ENCODE measurements at places on chromosomes 2 and 18.
A peak's percentile ranks its signal among the peaks of the same experiment; 100 is the strongest.

DNA sequence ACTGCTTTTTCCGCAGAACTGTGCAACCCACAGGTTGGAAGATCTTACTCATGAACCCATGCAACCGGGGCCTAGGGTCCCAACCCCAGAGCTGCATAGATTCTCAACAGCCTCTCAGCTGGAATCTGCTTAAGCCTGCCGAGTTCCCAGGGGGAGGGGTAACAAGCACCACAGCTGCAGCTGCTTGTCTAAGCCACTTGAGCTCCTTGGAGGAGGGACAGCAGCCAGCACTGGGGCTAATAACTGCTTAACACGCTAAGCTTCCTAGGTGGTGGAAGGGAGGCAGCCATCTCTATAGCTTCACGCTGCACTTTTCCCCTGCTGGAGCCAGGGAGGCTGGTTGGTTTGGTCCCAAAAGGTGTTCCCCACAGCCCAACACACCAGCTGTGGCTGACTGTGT is 311.6 kb downstream of the DSC3 start:
- DNase-seq, result no peak

GRCh38 chr2:24659862-24660261 is 133.3 kb downstream of the PTRHD1 start:
- no peak for DNase-seq

DNA sequence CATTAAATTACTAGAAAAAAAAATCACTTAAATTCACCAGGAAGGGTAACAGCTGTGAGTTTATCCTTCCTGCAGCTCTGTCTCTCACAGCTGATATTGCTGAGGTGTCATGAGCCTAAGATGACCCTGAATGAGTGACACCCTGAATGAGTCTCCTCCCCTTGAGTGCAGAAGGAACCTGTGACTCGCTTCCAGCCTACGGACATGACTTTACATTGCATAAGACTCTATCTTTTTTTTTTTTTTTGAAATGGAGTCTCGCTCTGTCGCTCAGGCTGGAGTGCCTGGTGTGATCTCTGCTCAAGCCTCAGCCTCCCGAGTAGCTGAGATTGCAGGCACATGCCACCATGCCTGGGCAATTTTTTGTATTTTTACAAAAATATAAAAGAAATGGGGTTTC is 14.1 kb downstream of the MRO start:
- no peak for DNase-seq

DNA sequence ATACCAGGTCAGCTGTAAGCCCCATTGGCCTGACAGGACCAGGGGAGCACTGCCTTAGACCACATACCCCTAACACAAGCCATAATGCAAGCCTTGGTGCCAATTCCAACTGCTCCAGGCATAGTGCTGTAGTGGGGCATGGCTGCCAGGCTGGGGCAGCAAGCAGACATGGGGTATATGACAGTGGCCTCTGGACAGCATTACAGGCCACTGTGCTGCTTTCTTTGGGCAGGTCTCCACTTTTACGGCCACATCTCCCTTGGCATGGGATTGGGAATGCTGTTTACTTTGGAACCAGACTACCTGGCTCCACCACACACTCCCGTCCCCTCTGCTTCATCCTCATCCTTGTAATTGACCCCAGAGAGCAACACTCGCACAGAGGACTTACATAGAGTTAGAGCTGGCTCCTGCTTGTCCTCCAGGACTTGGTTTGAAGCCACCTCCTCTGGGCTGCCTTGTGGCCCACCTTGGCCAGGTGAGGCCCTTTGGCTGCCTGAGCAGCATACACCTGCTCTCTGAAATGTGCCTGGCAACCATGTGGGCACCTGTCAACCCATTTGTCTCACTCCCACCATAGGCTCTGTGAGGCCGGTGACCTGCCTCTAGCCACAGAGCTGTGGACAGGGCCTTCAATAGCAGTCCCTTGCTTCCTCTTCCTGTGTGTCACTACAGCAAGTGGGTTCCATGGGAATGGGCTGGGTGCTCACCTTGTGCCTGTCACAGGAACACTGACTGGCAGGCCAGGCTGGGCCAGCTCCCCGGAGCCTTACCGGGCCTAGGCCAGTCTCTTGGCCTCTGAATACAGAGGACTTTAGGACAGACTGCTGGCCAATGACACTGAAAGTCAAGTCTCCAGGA is 262.6 kb upstream of the HS6ST1 start:
- DNase-seq, result no peak

DNA sequence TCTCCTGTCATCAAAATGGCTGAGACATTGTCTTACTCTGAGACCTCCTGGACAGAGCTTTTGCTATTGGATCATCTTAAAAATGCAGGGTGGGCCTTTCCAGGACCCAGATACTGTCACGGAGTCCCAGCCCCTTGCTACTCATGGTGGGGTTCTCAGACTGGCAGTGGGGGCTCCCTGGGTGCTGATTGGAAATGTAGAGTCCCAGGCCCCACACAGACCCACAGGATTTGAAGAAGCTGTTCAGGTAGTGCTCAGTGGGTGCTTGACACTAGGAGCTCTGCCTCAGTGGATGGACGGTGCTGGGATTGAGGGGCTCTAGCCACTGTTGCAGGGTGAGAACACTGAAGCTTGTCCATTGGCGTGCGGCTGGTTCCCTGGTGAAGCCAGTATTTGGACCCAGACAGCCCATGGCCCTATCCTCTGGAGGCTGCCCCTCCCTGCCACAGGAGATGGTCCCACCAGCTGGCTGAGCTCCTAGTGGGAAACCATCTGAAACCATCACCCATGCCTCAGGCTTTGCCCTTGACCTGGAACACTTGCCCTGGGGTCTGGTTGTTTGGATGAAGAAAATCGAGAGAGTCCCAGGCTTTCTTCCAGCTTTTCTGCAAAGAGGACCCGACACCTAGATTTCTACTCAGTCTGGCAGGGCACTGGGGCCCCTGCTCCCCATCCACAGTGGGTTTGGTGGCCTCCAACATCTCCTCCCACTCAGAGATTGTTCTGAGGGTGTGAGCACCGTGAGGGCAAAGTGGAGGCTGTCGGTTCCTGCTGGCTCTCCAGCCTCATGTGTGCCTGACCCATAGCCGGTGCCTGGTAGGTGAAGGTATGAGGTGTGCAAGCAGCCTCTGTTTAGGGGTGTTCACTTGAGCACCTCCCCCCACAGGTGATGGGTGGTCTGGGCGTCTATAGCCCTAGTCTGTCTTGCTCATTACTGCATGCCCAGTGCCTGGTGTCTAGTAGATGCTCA is 30.1 kb downstream of the MROH2A start:
- DNase-seq, result no peak

GRCh38 chr2:24262421-24262970 is 87.6 kb downstream of the FAM228A start:
- no peak for DNase-seq

DNA sequence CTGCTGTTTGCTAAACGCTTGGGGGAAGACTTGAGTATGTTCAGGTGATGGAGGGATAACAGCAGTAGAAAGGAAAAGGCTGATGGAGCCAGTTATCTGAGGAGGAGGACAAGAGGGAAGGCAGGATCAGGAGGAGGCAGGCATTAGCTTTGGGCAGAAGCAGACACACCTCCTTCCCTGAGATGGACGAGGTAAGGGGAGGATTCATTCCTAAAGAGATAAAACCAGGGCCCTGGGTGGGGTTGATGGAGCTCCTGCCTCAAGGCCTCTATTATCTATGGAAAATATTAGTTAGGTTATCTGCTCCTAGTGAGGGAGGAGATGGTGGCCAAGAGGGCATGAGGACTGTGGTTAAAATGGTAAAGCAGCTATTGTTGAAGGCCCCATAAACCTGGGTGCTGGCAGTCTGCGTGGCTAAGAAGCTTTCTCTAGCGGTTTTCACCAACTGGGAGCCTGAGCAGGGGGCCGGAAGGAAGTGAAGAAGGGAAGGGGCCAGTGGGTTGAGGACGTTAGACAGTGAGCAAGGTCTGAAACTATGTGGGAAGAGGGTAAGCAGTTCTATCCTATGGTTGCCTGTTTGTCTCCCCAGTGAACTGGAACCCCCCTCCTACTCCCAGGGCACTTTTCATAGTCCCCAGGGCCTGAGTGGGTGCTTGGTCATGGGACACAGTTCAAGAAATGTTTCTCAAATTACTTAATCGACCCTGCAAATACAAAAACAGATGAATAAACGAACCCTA is 56.6 kb upstream of the HK2 start:
- peak; percentile 33 for DNase-seq

DNA sequence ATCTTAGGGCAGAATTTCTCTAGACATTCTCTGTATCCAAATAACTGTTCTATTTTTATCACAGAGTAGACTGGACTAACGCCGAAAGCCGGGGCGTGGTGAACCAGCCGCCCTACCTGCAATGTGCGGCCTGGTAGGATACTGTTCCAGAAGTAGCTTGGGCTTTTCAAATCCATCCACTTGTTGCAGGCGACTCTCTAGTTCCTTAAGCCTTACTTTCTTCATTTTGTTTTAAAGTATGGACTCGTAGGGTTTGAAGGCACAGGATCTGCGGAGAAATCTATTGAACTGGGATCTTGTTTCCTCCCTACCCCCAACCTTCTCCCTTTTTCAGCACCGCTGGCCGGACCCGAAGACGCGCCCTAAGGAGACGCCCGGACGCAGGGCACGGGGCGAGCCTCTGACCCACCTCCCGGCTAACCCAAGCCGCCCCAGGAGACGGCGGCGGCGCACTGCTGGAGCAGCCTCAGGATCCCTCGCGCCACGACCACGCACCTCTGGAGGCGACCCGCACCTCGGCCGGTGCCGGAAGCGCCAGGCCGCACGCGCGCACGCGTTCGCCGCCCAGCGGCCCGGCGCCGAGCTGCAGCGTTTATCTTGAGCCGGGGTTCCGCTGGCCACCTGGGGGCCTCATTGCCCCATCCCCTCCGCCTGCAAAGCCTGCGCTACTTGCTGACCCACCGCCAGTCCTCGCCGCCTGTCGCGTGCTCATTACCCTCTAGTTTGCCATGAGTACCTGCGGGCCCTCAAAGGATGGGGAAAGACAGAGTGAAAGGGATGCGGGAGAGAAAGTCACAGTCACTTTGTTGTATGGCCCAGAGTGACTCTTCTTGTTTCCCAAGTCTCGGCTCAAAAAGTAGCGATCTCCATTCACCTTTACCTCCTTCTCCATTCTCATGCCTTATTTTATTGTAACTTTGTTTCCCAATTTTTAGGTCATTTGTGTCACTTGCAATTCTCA is at the start of gene METTL5:
Gene METTL5, minus strand, starts transcription at position 533 of the 961 bp plus-strand sequence. Its CDS starts 308 bp downstream, at position 225.
- peak; percentile 93 for DNase-seq

DNA sequence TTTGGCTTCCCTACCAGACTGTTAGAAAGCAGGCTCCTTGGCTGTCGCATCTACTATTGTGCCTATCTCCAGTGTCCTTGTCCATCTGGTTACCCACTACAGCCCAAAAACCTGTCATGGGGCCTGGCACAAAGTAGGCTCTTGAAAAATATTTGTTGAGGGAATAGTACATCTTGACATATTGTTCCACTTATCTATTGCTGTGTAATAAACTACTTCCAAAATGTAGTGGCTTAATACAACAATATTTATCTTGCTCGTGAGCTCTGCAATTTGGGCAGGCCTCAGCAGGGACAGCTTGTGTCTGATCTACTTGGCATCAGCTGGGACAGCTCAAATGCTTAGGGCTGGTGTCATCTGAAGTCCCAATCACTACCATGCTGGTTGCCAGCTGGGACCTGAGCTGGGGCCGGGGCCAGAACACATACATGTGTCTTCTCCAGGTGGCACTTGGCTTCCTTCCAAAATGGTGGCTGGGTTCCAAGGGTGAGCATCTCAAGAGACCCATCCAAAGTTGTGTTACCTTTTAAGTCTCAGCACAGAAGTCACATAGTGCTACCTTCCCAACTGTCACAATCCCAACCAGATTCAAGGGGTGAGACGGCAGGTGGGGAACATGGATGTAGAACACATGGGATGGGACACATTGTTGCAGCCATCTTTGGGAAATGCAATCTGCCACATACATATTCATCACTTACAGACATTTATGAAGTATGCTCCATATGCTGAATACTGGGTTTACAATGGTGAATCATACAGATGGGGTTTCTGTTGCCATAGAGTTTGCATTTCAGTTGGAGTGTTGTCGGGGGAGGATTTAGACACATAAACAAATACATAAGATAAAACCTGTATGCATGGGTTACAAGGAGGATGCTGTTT is 134.2 kb downstream of the FOXI3 start:
- DNase-seq, result no peak

DNA sequence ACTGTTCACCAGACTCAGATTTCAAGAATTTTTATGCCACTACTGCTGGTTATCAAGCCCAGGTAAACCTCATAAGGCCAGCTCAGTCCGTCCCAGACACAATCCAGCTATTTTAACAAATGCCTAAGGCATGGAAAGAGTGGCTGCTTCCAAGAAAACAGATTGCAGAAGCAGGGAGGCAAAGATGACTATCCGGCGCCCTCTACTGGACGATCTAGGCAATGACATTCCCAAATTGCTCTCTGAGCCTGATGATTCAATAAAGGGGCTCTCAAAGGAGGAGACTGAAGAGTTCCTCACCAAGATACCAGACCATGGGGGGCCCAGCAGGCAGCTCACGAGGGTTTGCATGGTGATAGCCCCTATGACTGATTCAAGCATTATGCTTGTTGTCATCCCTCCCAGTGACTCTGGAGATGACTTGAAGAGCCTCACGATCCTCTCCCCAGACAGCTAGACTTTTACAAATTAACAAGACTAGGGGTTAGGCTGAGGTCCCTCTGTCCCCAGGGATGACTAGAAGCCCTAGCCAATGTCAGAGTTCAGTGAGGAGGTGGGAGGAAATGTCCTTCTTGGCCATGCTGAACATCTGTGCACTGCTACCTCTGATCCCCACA is 25.0 kb downstream of the SERPINB8 start:
- DNase-seq, result peak; percentile 58

GRCh38 chr2:65402780-65403528 is 29.4 kb downstream of the SPRED2 start:
- no peak for DNase-seq

- peak; percentile 23 for DNase-seq
These were observed 167.3 kb upstream of the CYRIA start for GRCh38 chr2:16832910-16833309.

DNA sequence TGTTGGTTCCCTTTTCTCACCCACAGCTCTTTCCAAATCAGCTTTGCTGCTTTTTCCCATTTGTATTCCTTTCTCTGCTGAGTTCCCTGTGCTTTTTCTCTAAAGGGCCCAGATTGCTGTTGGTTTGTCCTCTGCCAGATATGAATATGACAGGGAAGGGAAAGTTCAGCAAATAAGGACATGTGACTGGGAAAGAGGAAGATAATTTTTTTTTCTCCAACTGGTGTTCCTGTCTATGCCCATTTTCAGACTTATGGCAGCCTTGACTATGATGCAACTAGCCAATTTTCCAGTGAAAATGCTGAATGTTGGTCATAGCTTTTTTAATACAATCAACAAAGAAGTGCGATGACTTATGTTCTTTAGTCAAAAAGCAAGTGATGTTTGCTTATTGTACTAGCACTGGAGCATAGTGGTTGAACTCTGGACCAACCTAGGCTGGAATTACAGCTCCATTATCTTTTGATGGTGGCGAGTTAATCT is 7.7 kb downstream of the MDH1 start:
- no peak for DNase-seq

- DNase-seq, result no peak
These were observed 43.7 kb downstream of the ARL4C start for GRCh38 chr2:234453216-234453615.

DNA sequence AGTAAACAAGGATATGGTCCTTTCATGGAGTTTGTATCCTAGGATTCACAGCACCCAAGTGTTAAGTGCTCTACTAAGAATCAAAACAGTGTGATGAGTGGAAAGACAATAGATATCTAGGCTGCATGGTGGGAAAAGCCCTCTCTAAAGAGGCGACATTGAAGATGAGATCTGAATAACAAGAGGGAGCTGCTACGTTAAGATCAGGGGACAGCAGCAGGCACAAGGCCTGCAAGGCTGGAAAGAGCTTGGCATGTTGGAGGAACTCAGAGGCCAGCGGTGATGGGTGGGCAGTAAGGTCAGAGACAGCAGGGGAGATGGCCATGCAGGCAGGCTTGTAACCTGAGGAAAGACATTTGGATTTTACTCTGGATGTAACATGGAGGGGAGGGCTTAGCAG is 177.5 kb downstream of the GFPT1 start:
- no peak for DNase-seq

Data from hematopoietic multipotent progenitor cell treated with erythropoietin and hydrocortisone succinate and interleukin-3 and kit ligand, for 4 days (in vitro differentiated cells).